Calu3 (cell line): ENCODE measurements at places on chromosomes 7 and 10.

- no peak for DNase-seq
- no peaks in the 10 kb centered on the region for H3K4me1 ChIP-seq
- H3K27ac ChIP-seq = no peak overlapping the region
These were observed 11.9 kb upstream of the COL1A2 start for GRCh38 chr7:94382746-94383145.

DNA sequence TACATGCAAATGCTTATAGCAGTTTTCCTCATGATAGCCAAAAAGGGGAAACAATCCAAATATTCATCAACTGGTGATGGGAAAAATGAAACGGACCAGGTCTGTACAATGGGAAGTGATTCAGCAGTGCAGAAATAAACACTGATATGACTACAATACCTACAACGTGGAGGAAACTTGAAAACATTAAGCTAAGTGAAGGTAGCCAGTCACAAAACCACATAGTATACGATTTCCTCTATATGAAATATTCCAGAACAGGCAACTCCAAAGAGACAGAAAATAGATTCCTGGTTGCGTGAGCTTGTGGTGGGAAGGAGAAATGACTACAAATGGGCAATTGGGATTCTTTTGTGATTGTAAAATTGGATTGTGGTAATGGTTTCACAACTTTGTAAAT, 263.1 kb upstream of the PITRM1 start:
- no peaks in the 10 kb centered on the region for H3K4me1 ChIP-seq
- DNase-seq = no peak
- no peaks in the 10 kb centered on the region for H3K36me3 ChIP-seq

- H3K36me3 ChIP-seq = no peaks in the 10 kb centered on the region
- H3K27me3 ChIP-seq = no peaks in the 10 kb centered on the region
- DNase-seq = peak; percentile 1
- no peak overlapping the region for H3K27ac ChIP-seq
- peaks cover 9% of the 10 kb centered on the region for H3K4me1 ChIP-seq
These were observed 171.1 kb downstream of the GRM3 start for GRCh38 chr7:86814661-86815379.

GRCh38 chr7:55593515-55594318, 21.4 kb upstream of the VOPP1 start:
- H3K4me3 ChIP-seq = no peak overlapping the region
- H3K4me1 ChIP-seq = no peaks in the 10 kb centered on the region
- H3K36me3 ChIP-seq = no peaks in the 10 kb centered on the region
- DNase-seq = peak; percentile 92
- no peak overlapping the region for H3K27ac ChIP-seq

GRCh38 chr7:84085998-84086397, 108.6 kb downstream of the SEMA3A start:
- H3K36me3 ChIP-seq = no peaks in the 10 kb centered on the region
- H3K4me1 ChIP-seq = peaks cover 15% of the 10 kb centered on the region
- no peak for DNase-seq
- H3K27ac ChIP-seq = no peak overlapping the region

DNA sequence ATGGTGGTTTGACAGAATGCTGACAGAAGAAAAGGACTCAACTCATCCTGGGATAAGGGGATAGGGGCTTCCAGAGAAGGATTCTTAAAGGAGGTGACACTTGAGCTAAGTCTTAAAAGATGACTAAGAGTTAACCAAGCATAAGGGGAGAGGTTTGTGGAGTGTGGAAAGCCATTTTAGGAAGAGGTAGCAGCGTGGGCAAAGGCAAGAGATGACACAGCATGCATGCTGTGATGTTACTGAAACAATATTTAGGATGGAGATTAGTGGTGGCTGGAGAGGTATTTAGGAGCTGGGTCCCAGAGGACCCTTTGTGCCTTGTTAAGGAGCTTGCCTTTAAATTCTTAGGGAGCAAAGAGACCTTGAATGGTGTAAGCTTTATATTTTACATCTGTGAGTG, 65.1 kb downstream of the SPAG6 start:
- no peaks in the 10 kb centered on the region for H3K4me1 ChIP-seq
- no peaks in the 10 kb centered on the region for H3K36me3 ChIP-seq
- H3K4me3 ChIP-seq = no peak overlapping the region
- DNase-seq = no peak

DNA sequence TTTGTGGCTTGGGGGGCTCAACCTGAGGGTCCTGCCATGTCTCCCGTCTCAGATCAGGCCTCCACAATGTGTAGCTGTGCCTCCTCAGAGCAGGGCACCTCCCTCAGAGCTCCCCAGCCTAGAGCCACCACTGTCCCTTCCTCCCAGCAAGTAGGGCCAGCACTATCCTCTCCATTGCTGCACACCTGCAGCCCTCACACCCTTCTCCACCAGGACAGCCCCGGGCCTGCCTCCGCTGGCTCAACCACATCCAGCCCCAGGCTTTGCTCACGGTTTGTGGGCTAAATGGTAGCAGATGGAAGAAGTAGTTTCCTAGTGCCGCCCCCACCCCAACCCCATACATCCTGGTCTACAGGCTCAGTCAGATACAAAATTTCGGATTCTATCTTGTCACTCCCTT, 10.1 kb downstream of the NFKB2 start:
- H3K27me3 ChIP-seq = peaks cover 36% of the 10 kb centered on the region
- H3K27ac ChIP-seq = no peak overlapping the region
- no peak overlapping the region for H3K4me3 ChIP-seq
- H3K4me1 ChIP-seq = peaks cover 12% of the 10 kb centered on the region
- no peak for DNase-seq
- H3K36me3 ChIP-seq = peaks cover 10% of the 10 kb centered on the region

- no peak overlapping the region for H3K4me3 ChIP-seq
- no peaks in the 10 kb centered on the region for H3K36me3 ChIP-seq
- no peaks in the 10 kb centered on the region for H3K27me3 ChIP-seq
- H3K27ac ChIP-seq = no peak overlapping the region
- peaks cover 7% of the 10 kb centered on the region for H3K4me1 ChIP-seq
These were observed 39.8 kb downstream of the SLC35B4 start for GRCh38 chr7:134276951-134277350.

DNA sequence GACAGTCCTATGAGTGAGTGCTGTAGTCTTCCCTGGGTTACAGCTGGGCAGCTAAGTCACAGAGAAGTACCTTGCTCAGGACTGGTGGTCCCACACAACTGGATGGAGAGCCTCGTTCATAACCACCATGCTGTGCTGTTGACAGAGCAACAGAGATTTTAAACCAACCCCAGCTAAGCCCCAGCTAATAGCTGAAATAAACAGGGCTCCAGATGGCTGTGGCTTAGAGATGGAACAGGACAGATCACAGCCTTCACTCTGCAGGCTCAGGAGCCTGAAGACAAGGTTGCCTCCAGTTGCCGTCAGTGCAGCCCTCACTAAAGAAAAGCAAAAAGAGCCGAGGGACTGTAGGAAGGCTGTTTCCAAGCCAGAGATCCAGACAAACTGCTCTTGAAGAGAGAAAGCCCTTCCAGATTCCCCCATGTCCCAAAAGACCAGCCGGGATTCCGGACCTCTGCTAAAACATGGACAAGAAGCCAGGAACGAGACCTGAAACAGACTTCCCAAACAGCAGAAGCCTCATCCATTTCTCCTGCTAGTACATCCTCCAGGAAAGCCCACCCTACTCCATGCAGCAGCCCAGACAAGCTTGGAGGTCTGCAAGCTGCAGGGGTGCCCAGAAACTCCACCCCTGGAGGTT, 4.2 kb downstream of the HTRA1 start:
- no peaks in the 10 kb centered on the region for H3K4me1 ChIP-seq
- no peak for DNase-seq

DNA sequence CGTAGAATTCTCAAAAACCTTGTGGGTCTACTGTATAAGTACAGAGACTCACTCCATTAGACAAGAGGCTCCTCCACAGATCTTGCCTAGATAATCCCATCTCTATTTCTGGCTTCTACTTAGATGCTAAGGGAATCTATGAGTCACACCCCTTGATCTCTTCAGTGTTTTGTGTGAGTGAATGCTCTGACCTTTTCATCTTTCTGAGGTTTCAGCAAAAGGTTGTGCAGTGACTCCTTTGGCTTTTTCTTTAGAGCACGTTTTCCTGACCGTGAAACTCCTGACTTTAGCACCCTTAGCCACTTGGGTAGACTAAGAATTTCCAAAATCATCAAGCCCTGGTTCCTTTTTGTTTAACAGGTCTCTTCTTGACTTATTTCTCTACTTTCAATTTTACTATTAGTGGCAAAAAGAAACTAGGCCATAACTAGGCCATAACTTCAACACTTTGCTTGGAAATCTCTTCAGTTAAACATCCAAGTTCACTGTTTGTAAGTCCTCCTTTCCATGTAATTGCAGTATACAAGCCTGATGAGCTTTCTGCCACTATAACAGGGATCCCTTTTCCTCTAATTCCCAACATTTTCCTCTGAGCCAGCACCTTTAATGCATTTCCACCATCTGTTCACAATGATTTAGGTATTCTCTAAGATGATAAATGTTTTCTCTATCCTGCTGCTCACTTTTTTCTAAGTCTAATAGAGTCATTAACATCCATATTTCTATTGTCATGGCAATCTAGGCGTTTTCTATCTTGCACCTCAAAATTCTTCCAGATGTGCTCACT, 19.4 kb downstream of the COPG2 start:
- H3K4me1 ChIP-seq = no peaks in the 10 kb centered on the region
- H3K27me3 ChIP-seq = no peaks in the 10 kb centered on the region
- no peak overlapping the region for H3K27ac ChIP-seq
- H3K36me3 ChIP-seq = no peaks in the 10 kb centered on the region
- no peak for DNase-seq

DNA sequence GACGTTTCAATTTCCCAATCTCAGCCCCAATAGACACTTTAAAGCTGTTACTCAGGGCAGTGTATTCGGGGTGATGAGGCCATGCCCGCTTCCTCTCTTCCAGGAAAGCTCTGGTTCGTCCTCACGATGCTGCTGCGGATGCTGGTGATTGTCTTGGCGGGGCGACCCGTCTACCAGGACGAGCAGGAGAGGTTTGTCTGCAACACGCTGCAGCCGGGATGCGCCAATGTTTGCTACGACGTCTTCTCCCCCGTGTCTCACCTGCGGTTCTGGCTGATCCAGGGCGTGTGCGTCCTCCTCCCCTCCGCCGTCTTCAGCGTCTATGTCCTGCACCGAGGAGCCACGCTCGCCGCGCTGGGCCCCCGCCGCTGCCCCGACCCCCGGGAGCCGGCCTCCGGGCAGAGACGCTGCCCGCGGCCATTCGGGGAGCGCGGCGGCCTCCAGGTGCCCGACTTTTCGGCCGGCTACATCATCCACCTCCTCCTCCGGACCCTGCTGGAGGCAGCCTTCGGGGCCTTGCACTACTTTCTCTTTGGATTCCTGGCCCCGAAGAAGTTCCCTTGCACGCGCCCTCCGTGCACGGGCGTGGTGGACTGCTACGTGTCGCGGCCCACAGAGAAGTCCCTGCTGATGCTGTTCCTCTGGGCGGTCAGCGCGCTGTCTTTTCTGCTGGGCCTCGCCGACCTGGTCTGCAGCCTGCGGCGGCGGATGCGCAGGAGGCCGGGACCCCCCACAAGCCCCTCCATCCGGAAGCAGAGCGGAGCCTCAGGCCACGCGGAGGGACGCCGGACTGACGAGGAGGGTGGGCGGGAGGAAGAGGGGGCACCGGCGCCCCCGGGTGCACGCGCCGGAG, 2.6 kb downstream of the GJD4 start:
- peaks cover 70% of the 10 kb centered on the region for H3K27me3 ChIP-seq
- H3K36me3 ChIP-seq = no peaks in the 10 kb centered on the region
- DNase-seq = no peak
- H3K4me3 ChIP-seq = peak overlapping the region; percentile 45
- H3K27ac ChIP-seq = no peak overlapping the region

DNA sequence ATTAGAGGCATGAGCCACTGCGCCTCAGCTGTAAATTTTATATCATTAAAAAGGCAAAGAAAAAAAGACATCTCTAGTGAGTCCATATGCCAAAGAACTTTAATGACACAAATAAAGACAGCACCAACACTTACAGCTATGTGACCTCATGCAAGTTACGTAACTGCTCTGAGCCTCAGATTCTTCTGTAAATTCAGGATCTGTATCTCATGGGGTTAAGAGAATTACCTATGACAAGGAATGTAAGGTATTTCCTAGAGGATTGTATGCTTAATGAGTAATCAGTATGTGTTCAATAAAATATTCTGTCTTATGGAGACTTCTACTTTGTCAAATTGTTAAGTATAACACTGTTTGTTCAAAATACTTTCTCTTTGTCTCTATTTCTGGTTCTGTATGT, 274.0 kb upstream of the GLI3 start:
- H3K4me1 ChIP-seq = no peaks in the 10 kb centered on the region
- no peak overlapping the region for H3K27ac ChIP-seq
- no peak for DNase-seq

DNA sequence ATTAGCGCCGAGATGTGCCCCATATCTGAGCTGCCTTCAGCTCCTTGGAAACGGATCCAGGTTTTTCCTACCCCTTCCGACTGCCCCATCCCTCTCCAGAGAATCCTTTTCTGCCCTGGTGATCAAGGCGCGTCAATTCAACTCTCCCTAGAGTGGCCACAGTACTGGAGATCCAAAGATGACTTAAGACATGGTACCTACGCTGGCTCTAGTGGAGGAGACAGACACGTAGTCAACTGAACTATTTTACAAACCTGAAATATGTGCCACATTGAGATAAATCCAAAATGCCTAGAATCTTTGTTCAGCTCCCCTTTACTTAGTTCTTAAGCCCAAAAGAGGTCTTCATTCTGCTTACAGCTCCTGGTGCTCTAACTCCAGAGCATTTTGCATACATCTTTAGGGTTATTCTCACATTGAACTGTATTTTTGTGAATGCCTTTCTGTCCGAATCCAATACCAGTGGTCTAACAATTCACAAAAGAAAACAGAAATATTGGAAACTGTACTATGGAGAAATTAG, 444 bp upstream of the TNPO3 start:
- peaks cover 28% of the 10 kb centered on the region for H3K36me3 ChIP-seq
- peak overlapping the region; percentile 95 for H3K4me3 ChIP-seq
- peak overlapping the region; percentile 99 for H3K27ac ChIP-seq
- peaks cover 15% of the 10 kb centered on the region for H3K27me3 ChIP-seq

- peak overlapping the region; percentile 13 for H3K4me3 ChIP-seq
- H3K27ac ChIP-seq = peak overlapping the region; percentile 35
- no peaks in the 10 kb centered on the region for H3K27me3 ChIP-seq
- DNase-seq = peak; percentile 20
- peaks cover 36% of the 10 kb centered on the region for H3K4me1 ChIP-seq
These were observed 60.4 kb downstream of the ADD3 start for GRCh38 chr10:110067960-110068770.

DNA sequence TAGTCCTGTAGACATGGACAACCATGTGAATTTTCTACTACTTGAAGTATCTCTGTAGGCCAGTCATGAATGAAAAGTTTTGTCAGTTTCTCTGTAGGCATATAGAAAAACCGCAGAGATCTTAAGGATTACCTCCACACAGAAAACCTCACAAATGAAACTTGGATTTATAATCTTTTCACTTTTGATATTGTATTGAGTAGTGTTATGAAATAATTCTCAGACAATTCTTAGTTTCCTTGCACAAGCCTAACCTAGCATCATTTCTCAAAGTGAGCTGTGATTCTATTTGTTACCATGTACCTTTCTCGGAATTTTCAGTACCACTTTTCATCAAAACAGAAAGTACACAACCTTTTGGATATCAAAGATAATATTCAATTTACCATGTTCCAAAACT, 51.4 kb upstream of the OIT3 start:
- H3K27me3 ChIP-seq = no peaks in the 10 kb centered on the region
- no peak for DNase-seq
- H3K27ac ChIP-seq = no peak overlapping the region
